ENCODE measurements at places on chromosomes 4 and X. TPM values are rescaled to one million over a fixed set of nuclear protein-coding genes. Genes with fewer than 3 reads are reported as not detected.

TMEM271 gene
- total RNA-seq, result not detected

RHOXF1 gene
- total RNA-seq, result not detected

CT45A2 gene
- total RNA-seq, result not detected

TMPRSS11A gene
- total RNA-seq, result not detected

SPANXN3 gene
- not detected for total RNA-seq

GPR50 gene
- 0.34 TPM for total RNA-seq

RGN gene
- not detected for total RNA-seq

RAB9B gene
- 0.04 TPM for total RNA-seq

ADAM29 gene
- total RNA-seq, result not detected

NXF2B gene
- not detected for total RNA-seq

XAGE1A gene
- total RNA-seq, result 21.1 TPM

TMPRSS11E gene
- not detected for total RNA-seq

POU3F4 gene
- not detected for total RNA-seq

SOWAHD gene
- total RNA-seq, result 0.06 TPM

WAS gene
- 0.31 TPM for total RNA-seq

GPR78 gene
- total RNA-seq, result not detected

SPANXA2 gene
- not detected for total RNA-seq

MAGEC1 gene
- total RNA-seq, result 0.05 TPM

EDA2R gene
- 11.7 TPM for total RNA-seq

FAM149A gene
- total RNA-seq, result 1.6 TPM

CXCL9 gene
- not detected for total RNA-seq

FAM53A gene
- 0.79 TPM for total RNA-seq

CXCL1 gene
- total RNA-seq, result 4.3 TPM

All from A549 treated with dexamethasone at 1 μM for 4 hours (cell line).